ENCODE measurements at places on chromosomes 16 and 17.
A peak's percentile ranks its signal among the peaks of the same experiment; 100 is the strongest.

DNA sequence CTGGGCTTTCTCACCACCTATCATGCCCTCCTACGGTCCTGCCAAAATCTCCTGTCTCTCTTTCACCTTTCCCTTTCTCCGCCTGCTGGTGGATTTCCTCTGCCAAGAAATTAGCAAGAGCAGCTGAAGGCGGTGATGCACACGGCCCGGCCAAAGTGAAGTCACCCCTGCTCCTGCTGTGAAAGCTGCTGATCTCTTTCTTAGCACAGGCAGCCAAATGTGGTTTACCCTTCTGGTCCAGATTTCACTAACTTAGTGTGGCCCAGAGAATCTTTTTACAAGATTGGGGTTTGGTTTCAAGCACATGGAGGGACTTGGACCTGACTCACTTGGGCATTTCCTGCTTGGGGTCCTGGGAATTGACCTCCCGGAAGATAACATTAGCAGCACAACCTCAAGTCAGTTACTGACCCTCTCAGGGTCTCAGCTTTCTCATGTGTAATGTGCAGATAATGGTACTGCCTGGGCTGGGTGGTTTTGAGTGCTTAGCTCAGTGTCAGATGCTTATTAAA is 155.7 kb downstream of the SOCS1 start:
- DNase-seq = no peak

- DNase-seq = peak; percentile 6
These were observed 74.8 kb upstream of the GRIN2A start for GRCh38 chr16:10256784-10257641.

GRCh38 chr16:69448470-69449193 is 24.2 kb downstream of the CYB5B start:
- no peak for DNase-seq

GRCh38 chr17:15914400-15915170 is 30.3 kb upstream of the ADORA2B start:
- no peak for DNase-seq

DNA sequence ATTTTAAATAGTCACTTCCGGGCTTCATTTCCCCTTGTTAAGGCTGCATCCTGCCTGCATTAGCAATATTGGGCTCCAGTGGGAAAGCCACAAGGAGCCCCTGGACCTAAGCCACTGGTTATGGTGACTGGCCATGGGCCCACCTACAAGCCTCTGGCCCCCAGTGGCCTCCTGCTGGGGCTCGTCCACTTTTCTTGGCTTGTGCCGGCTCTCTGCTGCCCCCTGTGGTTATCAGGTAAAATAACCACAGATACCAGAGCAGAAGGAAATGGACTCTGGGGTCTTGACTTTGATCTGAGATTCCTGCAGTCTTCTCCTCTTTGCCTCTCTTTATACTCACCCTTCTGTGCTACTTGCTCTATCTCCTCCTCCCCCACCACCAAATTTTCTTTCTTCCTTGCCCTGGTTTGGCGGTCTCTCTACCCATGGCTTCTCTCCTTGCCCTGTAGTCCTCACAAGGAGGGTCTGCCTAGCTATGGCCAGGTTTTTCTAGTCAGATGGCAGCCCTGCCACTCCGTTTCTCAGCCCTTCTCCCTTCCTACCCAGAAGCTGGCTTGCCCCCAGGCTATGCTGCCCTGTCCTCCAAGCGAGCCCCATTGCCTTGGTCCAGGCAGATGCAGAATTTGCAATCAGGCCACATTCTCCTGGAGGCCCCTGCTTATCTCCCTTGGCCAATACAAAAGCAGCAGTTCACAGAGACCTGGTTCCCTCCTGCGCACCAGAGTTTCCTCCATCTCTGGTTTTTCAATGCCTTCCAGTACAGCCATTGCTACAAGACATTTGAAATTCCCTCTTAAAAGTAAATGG is 82.9 kb upstream of the RCVRN start:
- DNase-seq = no peak
